Urothelium cell line (cell line): ENCODE measurements at places on chromosomes 7 and 10.

DNA sequence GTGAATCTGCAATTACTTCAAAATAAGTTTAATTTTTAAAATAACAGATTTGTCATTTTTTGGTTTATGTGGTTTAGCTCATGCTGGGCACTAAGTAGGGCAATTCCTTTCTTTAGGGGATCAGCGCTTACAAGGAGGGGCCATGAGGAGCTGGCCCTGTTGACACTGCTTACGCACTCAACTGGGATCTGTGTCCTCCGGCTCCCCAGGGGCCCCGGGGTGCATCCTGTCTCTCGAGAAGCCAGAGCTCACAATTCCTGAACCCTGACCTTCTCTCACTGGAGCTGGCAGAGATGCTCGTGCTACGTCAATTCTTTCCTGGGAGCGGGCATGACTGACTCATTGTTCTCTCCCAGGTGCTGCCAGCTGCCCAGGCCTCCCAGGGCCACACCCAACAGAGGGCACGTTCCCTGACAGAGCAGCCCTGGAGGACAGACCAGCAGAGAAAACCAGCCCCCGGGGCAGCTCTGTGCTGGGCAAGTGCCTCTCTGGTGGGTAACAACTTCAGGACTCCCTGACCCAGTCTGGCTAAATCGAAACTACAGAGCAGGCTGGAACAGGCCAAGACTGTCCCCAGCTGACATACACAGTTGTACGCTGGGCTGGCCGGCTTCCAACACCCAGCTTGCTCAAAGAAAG is 36.8 kb downstream of the CTBP2 start:
- peak; percentile 86 for DNase-seq

GRCh38 chr7:42931447-42931833 is 534 bp downstream of the PSMA2 start:
- DNase-seq = no peak

DNA sequence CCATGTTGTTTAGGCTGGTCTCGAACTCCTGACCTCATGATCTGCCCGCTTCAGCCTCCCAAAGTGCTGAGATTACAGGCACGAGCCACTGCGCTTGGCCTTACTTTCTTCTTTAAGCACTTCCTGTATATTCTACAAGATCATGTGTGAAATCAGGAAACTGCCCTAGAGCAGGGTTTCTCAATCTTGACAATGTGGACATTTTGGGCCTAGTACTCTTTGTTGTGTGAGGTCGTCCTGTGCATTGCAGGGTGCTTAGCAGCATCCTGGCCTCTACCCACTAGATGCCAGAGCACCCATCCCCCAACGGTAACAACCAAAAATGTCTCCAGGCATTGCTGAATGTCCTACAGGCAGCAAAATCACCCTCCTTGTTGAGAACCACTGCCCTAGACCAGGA is 24.7 kb downstream of the RRP12 start:
- no peak for DNase-seq

GRCh38 chr10:103679096-103679790 is 176.1 kb downstream of the SH3PXD2A start:
- DNase-seq = no peak

- peak; percentile 61 for DNase-seq
Measured at GRCh38 chr7:151426441-151426903, 13.5 kb downstream of the CRYGN start.

GRCh38 chr10:69229616-69229916 is 9.4 kb downstream of the HKDC1 start:
- DNase-seq = no peak

DNA sequence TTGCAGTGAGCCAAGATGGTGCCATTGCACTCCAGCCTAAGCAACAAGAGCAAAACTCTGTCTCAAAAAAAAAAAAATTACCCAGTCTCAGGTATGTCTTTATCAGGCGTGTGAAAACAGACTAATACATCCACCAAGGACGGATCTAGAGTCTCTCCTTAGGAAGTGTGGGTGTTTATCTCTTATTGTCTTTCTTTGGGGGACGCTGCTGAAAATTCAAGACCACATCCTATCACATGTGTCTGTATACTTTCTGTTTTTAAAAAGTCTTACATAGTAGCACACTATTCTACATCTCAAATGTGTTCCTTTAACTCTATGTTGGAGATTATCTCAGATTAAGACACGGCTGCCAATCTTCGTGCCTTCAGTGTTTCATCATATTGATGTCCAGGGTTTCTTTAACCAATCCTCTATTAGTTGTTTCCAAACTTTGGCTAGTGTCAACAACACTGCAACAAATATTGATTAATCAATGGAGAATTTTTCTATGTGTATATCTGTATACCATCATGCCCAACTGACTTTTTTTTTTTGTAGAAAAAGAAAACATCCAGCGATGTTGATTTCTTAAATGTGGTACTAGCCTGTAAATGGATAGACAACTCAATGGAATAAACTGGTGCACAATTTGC is 92.3 kb upstream of the KDM7A start:
- DNase-seq = no peak

- no peak for DNase-seq
Measured at GRCh38 chr10:43863270-43863669, 214.6 kb upstream of the ZNF32 start.

DNA sequence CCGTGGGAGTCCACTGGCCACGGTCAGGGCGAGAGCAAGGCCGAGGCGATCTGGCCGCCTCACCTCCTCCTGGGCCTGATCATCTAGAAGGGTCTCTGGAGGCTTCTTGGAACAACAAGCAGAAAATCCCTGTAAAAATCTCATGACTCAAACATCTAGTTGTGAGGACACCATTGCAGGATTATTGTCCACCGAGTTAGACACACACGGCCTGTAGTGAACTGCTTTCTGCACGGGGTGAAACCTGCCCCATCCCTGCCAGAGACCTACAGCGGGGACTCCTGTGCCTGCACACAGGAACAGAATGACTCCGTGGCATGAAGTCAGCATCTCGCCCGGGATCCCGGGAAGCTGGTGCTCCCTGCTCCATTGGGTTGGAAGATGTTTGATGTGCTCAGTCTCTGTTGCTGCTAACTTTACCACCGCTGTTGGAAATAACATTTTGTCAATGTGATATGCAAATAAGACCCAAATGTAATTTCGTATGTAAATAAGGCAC is 267.0 kb upstream of the TCERG1L start:
- no peak for DNase-seq

GRCh38 chr10:130440494-130440893 is 304.3 kb downstream of the GLRX3 start:
- no peak for DNase-seq

- DNase-seq = no peak
Measured at GRCh38 chr10:124090601-124091209, 2.7 kb downstream of the CHST15 start.

DNA sequence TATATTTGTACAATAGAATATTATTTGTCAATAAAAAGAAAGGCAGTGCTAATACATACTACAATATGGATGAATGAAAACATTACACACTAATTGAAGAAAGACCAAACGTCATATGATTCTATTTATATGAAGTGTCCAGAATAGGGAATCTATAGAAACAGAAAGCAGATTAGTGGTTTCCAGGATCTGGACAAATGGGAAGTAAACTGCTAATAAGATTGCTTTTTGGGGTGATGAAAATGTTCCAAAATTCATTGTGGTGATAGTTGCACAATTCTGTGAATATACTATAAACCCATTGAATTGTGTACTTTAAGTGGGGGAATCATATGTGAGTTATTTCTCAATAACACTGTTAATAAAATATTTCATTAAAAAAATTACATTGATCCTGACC is 78.2 kb upstream of the IFRD1 start:
- DNase-seq = no peak

DNA sequence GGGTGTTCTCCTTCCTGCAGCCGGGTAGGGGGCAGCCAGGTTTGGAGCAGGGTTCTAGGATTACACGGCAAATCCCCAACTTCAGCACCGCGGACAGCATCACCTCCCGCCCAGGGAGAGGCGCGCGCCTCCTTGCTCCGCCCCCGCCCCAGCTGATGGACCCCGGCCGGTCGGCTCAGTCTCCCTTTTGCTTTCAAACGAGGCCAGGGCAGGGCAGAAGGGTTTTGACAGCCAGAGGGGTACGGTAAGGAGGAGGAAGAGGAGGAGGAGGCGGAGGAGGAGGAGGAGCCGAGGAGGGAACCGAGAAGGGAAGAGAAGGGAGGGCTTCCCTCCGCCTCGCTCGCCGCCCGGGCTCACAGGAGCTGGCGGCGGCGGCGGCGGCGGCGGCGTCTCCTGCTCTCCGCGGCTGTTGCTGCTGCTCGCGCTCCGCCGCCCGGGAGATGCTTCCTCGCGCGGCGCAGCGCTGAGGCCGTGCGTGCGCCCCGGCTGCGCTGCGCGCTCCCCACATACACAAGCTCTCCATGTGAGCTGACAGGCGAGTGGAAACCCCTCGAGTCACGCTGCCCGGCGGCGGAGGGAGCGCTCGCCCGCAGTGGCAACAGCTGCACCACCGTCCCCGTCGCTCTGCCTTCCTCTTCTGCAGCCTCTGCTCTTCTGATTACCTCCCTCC is 615 bp upstream of the CNTNAP2 start:
- DNase-seq = peak; percentile 68

DNA sequence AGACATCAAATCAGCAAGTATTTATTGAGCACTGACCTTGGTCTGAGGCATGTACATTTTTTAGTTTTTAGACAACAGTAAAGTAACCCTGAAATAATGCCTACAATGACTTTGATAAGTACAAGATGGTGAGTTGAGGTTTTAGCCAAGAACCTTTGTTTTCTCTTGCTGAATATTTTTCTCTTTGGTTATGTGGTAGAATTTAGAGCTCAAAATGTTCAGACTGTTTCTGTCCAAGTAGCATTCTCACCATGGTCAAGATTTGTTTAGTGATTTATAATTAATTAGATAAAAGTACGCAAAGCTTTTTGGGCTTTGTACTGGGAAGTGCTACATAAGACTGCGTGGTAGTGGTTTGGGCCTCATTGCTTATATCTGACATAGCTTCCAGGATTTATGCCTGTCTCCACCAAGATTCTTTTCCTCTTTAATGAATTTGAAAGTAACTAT is 102.4 kb downstream of the KAT6B start:
- DNase-seq = no peak

DNA sequence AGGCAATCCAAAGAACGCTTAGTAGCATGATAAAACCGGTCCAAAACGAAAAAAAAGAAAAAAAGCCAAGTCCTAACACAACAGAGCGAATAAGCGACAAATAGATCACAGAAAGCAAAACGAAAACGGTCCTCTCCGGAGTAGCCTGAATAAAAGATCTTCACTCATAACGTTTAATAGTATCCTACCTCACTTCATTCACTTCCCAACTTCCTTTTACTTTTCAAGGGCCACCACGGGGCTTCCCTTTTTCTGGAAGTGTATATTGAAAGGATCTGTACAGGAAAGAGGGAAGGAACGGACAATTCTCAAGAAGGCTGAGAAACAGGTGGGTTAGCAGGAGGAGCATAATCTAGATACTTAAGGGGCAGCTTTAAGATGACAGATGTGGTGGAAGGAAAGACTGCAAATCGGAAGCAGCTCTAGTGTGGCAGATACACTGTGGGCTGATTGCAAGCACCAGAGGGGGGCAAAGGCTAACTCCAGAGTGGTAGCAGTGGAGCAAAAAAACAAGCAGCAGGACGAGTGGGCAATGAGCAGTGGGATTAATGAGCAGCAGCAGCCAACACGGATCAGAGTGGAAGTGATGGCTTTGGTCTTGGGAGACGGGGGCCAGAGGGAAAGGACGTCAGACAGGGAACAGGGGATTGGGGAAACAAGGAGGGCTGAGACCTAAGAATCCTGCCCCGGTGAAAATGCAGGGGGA is 866 bp downstream of the CNOT4 start:
- DNase-seq = peak; percentile 9

DNA sequence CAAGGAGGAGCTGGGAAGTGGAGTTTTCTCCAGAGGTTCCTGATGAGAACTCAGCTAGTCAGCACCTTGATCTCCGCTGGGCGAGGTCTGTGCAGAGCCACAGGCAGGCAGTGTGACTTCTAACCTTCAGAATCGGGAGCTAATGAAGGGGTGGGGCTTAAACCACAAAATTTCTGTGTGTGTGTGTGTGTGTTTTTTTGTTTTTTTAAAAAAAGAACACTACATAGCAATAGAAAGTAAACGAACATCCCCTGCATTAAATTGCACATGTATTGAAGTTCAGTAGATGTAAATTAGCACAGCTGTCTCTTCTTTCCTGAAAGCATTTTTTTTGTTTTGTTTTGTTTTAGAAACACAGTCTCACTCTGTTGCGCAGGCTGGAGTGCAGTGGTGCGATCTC is 46.2 kb downstream of the RBM17 start:
- DNase-seq = no peak

- no peak for DNase-seq
Measured at GRCh38 chr7:151012911-151013347, 11.4 kb downstream of the ATG9B start.

DNA sequence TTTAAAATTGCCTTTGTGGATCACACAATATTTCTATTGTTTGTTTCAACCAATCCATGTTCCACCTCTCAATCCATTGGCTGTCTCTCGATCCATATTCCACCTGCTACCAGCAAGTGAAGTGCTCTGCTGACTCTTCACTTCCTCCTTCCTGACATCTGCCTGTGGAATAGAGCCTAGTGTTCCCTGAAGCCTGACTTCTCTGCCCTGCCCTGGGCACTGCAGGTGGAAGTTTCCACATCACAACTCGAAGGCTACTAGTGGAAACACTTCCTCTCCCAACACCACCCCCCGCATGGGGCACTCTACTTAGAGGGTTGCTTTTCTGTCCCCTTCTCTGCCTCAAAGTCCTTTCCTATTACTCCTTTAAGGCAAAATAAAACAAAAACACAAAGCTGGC is 563.8 kb upstream of the IGFBP3 start:
- DNase-seq = no peak

- no peak for DNase-seq
Measured at GRCh38 chr10:60332371-60332770, 57.3 kb downstream of the ANK3 start.

DNA sequence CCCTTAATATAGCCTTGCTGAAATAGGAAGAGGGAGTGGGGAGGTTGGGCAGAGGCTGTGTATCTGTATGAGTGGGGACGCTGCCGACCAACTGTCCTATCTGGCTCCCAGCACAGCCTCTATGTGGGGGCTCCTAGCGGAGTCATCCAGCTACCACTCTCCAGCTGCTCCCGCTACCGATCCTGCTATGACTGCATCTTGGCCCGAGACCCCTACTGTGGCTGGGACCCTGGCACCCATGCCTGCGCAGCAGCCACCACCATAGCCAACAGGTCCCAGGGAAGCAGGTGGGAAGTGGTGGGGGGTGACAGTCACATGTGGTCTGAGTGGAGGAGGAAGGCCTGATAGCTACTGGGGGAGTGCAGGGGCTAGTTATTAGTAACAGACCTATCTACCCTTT is 6.6 kb downstream of the MRPL43 start:
- no peak for DNase-seq

- DNase-seq = peak; percentile 24
Measured at GRCh38 chr7:130831817-130832481, 97.9 kb upstream of the KLF14 start.
